CD8-positive, alpha-beta memory T cell (primary cell): ENCODE measurements at places on chromosomes 4 and X. TPM values are rescaled to one million over a fixed set of nuclear protein-coding genes. Genes with fewer than 3 reads are reported as not detected.

GRCh38 chr4:90624781-90625180 lies 497.6 kb downstream of the CCSER1 start:
- no peak overlapping the region for H3K27ac ChIP-seq
- no peak for DNase-seq
- no peak overlapping the region for H3K4me3 ChIP-seq
- no peaks in the 10 kb centered on the region for H3K27me3 ChIP-seq
- H3K4me1 ChIP-seq = no peaks in the 10 kb centered on the region

DNA sequence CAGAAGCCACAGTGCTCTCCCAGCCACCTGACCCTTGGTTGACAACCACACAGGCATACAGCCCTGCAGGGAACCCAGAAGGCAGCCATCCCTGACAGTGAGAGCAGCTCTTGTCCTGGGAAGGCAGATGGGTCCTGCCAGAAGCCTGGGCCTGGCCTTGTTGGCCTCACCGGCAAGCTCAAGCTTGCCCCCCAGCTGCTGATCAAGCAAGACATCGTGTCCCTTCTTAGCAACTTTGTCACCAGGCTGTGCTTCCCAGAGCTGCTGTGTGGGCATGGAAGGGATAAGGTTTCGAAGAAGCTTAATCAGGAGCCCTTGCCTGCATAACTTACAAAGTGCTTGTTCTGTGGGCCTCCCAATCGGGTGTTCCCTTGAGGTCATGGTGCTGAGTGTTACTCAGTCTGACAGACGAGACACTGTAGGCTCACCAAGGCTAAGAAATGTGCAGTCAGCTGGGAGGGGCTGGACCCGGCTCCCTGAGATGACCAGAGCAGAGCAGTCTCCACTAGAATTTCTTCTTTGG lies 6.8 kb upstream of the ABLIM2 start:
- no peaks in the 10 kb centered on the region for H3K36me3 ChIP-seq
- H3K4me3 ChIP-seq = no peak overlapping the region
- no peak overlapping the region for H3K27ac ChIP-seq
- no peaks in the 10 kb centered on the region for H3K27me3 ChIP-seq

DNA sequence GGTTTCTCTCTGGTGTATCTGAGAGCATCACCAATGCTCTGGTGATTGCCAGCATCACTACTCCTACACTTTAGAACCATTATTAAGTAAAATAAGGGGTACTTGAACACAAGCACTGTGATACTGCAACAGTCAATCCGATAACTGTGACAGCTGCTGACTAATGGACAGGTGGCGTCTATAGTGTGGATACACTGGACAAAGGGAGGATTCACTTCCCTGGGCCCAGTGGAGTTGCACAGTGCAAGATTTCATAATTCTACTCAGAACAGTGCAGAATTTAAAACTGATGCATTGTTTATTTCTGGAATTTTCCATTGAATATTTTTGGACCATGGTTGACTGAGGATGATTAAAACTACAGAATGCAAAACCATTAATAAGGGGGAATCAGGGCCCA lies 97.8 kb downstream of the SHROOM3 start:
- DNase-seq = no peak
- no peak overlapping the region for H3K27ac ChIP-seq
- H3K27me3 ChIP-seq = no peaks in the 10 kb centered on the region
- H3K4me1 ChIP-seq = no peaks in the 10 kb centered on the region
- no peaks in the 10 kb centered on the region for H3K36me3 ChIP-seq

DNA sequence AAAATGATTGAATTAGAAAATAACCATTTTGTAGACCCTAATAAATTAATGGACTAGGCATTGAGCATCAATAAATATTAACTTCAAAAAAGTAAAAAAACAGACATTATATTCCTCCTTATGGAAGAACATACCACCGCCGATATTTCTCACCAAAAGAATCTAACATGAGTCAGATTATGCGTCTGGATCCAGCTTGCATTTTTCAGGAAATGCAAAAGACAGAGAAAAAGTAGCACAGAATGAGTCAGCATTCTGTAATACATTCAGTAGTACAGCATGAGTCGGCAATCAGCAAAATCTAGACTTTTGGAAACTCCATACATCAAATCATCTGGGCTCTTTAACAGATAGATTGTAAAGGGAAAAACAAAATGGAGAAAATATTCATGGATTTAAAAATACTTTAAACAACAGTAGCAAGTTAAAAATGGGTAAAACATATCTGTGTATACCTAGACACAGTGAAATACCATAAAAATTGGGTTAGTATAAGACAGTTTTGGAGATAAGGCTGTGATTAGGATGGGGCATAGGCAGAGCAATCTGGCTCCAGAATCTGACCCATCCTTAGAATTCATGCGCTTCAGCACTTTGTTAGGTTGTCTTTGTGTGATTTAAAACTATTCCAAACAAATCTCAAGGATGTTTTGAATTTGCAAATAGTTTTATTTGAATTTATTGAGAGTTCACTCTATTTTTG lies 633.0 kb upstream of the FAM241A start:
- no peak for DNase-seq
- H3K36me3 ChIP-seq = no peaks in the 10 kb centered on the region
- H3K4me1 ChIP-seq = no peaks in the 10 kb centered on the region
- no peak overlapping the region for H3K4me3 ChIP-seq
- no peak overlapping the region for H3K27ac ChIP-seq
- no peaks in the 10 kb centered on the region for H3K27me3 ChIP-seq

The CLIC2 gene
- polyA plus RNA-seq = 0.21 TPM

The GNL3L gene
- 56.1 TPM for polyA plus RNA-seq

The ARR3 gene
- polyA plus RNA-seq = not detected

GRCh38 chrX:151765026-151765425 lies 30.5 kb downstream of the CNGA2 start:
- H3K4me1 ChIP-seq = no peaks in the 10 kb centered on the region
- DNase-seq = no peak
- H3K36me3 ChIP-seq = no peaks in the 10 kb centered on the region
- no peak overlapping the region for H3K27ac ChIP-seq
- H3K4me3 ChIP-seq = no peak overlapping the region
